ENCODE measurements at places on chromosomes 5 and 9.

- DNase-seq = no peak
These were observed 31.5 kb downstream of the PAX5 start for GRCh38 chr9:37002413-37003217.

DNA sequence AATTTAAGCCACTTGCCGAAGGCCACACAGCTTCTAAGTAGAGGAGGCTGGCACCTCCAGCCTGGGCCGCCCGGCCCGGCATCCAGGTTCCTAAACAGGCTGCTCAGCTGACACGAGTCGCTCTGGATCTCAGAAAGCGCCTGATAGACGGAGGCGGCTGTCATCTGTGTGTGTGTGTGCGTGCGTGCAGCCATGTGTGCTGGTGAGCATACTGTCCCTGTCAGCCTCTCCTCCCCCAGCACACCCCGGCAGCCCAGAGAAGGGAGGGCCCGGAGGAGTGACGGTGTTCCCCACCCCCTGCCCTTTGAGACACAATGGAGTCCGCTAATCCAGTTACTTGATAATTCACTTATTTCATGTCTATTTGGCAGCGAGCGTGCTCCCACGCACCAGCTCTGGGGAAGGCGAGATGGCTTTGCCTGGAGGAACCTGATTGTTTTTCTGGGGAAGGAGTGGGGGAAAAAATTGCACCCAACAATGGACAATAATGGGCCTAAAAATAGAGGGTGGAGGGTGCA is 20.0 kb downstream of the NTNG2 start:
- DNase-seq = peak; percentile 50

DNA sequence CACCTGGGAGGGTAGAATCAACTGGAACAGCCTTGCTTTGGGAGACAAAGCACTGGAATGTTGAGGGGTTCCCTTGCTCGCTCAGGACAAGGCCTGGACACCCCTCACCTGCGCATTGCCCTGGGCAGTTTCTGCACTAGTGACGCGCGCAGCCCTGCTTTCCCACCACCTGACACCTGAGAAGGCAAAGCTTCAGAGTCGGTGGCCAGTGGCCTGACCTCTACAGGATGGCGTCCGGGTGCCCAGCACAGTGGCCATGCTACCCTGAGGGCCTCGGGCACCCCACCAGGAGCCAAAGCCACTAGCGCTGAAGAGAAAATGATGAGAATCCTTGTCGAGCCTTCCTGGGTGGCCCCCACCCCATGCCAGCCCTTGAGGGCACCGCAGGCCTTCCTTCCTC is 161.3 kb downstream of the OLFM1 start:
- no peak for DNase-seq

DNA sequence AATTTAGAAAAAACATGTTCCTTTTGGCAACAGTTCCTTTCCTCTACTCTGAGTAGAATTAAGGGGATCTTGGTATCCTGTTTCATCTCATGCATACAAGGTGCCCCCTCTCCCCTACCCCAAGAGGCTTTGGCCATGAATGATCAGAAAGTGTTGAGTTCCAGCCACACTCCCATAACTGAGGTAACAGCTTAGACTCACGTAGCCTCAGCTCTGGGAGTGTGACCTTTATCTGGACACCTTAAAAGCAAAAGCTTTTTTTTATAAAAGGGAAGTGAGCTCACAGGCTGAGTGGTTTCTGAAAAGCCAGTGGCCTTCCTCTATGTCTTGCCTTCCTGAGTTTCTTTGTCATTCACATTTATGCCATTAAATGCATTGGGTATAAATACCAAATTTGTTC is 900 bp upstream of the HAVCR2 start:
- no peak for DNase-seq

GRCh38 chr5:14257995-14258403 is 114.9 kb downstream of the TRIO start:
- DNase-seq = no peak

- no peak for DNase-seq
These were observed 41.5 kb downstream of the FOXI1 start for GRCh38 chr5:170147051-170147752.

DNA sequence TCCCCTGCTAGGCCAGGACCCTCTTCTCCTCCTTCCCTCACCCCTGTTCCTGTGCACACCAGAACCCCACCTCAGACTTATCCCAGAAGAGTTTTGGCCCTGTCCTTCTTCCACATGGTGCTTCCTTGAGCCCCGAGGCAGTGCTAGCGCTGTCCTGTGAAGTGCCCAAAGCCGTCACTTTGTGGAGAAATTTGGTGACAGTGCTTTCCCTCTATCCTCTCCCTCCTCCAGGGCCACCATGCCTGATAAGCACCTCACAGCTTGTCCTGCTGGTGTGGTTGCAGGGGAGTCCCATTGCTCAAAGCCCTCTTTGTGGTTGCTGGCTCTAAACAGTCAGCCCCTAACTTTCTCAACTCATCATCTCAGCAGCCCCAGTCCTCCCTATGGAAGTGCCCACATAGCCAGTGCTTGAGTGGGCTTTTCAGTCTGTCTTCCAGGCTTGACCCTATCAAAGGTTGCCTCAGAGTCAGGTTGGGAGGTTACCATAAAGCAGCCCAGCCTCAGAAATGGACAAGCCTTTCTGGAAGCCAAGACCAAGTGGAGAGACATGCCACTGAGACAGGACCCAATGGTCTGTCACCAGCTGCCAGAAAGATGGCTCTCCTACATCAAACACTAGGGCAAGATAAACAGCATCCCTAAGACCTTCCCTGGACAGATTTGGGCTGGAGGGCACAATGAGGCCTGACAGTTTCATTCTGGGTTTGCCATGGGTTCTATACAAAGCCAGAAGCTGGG is 18.0 kb downstream of the IGIP start:
- no peak for DNase-seq

DNA sequence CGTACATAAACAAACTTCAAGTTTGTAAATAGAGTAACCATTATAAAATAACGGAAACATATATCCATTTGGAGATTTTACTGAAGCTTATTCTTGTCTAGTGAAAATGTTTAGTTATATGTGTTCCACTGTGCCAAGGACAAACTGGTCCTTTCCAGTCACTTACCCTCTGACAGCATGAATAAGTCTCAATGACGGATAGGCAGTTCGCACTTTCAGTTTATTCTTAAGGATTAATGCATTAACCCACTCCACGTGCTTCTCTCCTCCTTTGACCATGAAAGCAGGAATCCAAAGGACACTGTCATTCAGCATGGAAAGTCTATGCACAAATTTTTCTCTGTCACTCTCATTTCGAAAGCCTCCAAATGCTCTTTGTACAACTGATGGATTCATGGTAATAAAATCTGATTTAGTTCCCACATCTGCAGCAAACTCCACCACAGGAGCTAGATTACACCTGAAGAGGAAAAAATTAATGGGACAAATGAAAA is 47.1 kb downstream of the ST8SIA4 start:
- no peak for DNase-seq

- no peak for DNase-seq
These were observed 108.3 kb downstream of the WNK2 start for GRCh38 chr9:93292288-93292615.

GRCh38 chr9:13934416-13934815 is 379.5 kb downstream of the NFIB start:
- no peak for DNase-seq

Measured in NCI-H1694 treated with DMSO at 0.1 percent for 48 hours (cell line).